ENCODE measurements at places on chromosomes 5 and 9. TPM values are rescaled to one million over a fixed set of nuclear protein-coding genes. Genes with fewer than 3 reads are reported as not detected.
A peak's percentile ranks its signal among the peaks of the same experiment; 100 is the strongest.

Gene NADK2
- total RNA-seq, result 27.9 TPM

DNA sequence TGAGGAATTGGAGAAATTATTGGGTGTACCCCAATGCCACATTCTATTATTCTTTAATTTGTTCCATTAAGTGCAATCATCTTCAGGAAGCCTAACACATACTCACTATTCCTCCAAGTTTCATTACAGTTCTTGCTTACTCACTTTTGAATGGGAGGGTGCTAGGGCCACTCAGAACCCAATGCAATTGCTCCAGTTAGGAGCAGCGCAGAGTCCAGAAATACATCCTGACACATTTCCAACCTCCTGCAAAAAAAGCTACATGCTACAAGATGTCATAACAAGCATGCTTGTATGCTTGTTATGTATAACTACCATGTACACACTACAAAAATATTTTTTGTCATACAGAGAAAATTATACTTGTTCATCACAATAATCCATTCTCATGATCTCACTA, 27.8 kb downstream of the NFIB start:
- no peak overlapping the region for H3K4me3 ChIP-seq
- no peaks in the 10 kb centered on the region for H3K36me3 ChIP-seq
- DNase-seq, result no peak

DNA sequence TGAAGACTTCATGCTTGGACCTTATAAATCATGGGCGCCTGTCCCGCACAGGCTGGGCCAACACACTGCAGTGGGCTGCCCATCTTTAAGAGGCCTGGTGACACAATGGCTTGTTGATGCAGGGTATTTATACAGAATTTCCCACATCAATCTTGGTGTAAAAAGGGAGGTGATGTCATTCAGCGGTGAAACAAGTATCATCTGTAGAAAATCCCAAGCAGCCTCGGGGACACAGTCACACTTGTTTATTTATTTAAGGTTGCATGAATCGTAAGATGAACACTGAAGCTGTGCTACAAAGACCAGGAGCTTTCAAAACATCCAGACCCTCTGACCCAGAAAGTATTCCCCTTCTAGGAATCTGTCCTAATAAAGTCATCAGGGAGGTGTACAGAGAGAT, 40.5 kb downstream of the SMIM23 start:
- no peaks in the 10 kb centered on the region for H3K27me3 ChIP-seq
- no peak overlapping the region for H3K4me3 ChIP-seq
- no peaks in the 10 kb centered on the region for H3K4me1 ChIP-seq
- no peak for DNase-seq
- no peaks in the 10 kb centered on the region for H3K36me3 ChIP-seq

GRCh38 chr9:132806723-132807421, 71.2 kb downstream of the AK8 start:
- no peaks in the 10 kb centered on the region for H3K36me3 ChIP-seq
- H3K4me3 ChIP-seq, result no peak overlapping the region
- peak; percentile 38 for DNase-seq

GRCh38 chr9:86531971-86532640, 177.9 kb upstream of the TUT7 start:
- DNase-seq, result no peak
- no peaks in the 10 kb centered on the region for H3K4me1 ChIP-seq
- H3K4me3 ChIP-seq, result no peak overlapping the region
- H3K36me3 ChIP-seq, result no peaks in the 10 kb centered on the region

All from kidney (tissue), 22 donors.